ENCODE measurements at places on chromosomes 13 and 19.

DNA sequence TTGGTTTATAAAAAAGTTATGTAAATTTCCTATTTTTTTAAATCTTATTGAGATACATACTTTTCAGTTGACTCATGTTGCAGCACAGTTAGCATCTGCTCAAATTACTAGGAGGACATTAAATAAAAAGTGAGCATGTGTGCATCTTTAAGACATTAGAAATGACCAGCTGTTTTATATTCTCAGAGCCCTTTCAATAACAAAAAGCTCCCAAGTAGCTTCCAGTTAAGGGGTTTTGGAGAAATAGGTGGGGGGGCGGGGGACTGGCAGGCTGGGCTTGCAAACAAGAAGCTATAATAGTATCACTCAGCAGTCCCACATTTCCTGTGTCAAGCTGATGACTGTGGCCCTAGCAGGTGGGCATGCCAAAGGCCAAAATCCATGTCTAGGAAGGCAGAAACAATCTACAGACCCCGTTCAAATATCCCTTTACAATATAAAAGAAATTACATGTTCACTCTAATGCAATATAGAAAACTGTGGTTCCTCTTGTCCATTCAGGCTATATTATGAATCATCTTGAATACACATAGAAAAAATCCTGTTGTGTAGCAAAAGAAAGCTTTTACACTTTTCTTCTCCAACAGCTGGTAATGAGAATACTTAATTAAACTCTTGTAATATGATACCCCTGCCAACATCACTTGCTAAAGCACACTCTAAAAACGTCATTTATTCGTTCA is 1713.2 kb upstream of the SLC10A2 start:
- DNase-seq: no peak

- DNase-seq: no peak
These were observed 1202.8 kb downstream of the DIAPH3 start for GRCh38 chr13:58960888-58961287.

DNA sequence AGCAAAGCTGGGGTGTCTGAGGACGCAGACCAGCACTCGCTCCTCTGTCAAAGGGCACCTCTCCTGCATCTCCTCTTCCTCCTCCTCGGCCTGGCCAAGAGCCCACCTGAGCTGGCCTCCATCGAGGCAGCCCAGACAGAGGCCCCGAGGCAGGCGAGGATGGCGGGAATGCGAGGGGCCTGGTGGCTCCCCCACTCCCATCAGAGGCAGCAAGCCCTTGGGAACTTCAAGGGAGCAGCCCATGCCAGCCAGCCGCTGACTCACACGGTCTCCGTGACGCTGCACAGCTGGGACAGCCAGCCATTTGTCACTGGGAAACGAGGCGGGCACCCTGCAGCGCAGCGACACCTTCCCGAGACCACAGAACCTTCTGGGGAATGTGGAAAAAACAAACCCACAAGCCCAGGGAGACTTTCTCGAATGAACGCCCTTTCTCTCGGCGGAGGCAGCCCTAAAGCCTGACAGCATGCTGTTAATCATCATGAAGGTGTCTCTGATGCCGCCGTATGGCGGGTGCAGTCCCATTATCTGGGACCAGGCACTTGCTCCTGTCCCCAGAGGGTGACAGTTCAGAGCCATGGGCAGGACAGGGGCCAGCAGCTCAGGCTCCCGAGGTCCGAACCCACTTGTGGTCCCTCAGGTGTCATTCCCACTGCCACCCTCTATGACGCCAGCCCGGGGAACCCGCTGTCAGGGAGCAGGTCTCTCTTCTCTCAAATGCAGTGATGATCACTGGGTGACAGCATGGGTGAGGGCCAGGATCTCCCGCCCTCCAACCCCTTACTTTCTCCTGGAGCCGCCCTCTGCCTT is 53.0 kb downstream of the PEPD start:
- DNase-seq: no peak

DNA sequence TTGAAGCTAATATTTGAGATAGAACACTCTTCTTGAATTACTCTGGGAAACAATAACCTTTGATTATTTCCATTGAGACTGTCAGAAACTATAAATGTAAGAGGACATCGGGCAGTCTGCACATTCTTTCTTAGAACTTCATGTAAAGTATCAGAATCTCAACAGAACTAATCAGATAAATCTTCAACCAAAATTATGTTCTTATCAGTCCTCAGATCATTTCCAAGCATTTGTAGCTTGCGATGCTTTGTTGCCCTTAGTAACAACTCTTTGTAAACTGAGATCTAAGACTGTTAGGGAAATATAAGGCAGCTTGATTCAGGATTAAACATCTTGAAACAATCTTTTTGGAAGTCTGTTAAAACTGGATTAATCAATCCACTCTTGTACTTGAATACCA is 70.3 kb downstream of the FNDC3A start:
- no peak for DNase-seq

GRCh38 chr13:26786651-26787295 is 26.2 kb upstream of the GPR12 start:
- DNase-seq: no peak

GRCh38 chr19:2413629-2414028 is 13.8 kb downstream of the TIMM13 start:
- no peak for DNase-seq

GRCh38 chr19:403221-404027 is 5.5 kb downstream of the C2CD4C start:
- DNase-seq: no peak

GRCh38 chr13:71320452-71320851 is 546.6 kb downstream of the DACH1 start:
- DNase-seq: no peak

GRCh38 chr13:47119575-47120235 is 222.9 kb upstream of the HTR2A start:
- DNase-seq: no peak

- DNase-seq: no peak
These were observed 94.1 kb downstream of the ATP11A start for GRCh38 chr13:112783978-112784371.

- no peak for DNase-seq
These were observed 10.2 kb downstream of the DOT1L start for GRCh38 chr19:2173767-2174577.

DNA sequence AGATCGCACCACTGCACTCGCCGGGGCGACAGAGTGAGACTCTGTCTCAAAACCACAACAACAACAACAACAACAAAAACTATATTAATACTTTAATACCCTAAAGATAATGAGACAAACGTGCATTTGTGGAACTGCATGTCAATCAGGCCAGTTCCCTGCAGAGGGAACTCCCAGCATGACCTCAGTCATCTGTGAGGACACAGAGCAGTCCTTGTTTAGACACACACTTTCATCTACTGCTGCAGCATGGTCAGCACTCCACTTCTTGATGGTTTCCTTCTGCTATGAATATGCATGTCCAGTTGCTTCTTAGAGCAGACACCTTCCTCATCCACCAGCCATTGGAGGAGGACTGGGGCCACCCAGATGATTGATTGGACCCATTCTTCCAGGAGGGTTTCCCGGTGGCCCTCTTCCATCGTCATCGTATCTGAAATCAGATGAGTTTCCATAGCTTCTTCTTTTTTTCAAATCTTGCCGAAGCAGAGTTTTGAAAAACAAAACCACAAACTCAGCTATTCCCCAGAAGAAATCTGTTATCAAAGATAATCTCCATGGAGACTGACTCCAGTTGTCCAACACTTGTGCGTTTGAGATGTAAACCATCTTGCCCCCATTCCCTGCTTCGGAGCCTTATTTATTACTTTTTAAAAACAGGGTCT is 26.5 kb downstream of the ZNF607 start:
- DNase-seq: no peak

GRCh38 chr13:32866921-32867320 is 149.3 kb upstream of the KL start:
- DNase-seq: no peak

DNA sequence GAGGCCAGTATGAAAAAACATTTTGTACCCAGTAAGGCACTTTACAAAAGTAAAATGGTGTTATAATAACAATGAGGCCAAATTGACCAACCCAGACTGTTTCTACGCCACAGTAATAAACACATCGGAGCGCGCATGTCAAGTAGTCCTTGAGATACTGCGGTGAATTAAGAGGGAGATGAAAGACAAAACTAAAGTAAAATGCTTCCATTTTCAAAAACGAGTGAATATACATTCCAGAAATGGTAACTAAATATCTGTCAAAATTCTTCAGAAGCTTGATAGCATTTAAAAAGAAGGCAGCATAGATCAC is 19.0 kb downstream of the N4BP2L1 start:
- no peak for DNase-seq

GRCh38 chr19:54262066-54262465 is 5.0 kb upstream of the LILRB5 start:
- DNase-seq: no peak

DNA sequence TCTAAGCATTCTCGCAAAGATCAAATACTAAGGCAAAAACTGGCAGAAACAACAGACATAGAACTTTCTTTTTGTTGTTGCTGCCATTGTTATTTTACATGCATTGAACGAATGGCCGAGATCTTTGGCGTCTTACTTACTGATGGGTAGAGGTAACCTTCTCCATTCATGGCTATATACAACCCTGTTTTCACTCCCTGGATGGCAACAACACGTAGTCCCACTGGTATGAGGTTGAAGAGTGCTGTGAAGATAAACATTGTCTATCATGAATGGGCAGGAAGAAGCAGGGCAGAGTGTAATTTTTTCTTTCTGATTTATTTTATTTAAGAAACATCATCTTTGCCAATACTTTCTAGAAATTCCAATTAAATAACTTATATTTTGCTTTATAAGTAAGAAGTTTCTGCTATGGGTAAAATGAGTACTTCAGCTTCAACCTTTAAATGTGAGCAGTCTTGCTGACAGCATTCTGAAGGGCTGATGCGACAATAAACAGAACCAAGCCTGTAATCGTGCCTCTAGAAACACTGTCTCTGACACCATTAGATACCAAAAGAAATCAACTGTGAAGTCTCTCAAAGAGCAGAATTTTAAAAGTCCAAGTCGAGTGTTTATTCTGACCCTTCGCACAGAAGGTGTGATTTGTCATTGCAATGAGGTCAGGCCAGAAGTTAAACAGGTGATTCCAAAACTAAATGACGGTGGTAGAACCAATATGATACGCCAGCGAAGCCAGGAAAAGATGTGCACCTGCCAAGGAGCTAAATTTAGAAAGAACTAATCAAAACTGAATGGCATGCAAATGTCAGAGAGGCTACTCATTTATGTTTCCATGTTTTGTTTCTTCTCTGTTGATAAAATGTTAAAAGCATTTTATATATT is 416.4 kb downstream of the ITGBL1 start:
- DNase-seq: no peak

DNA sequence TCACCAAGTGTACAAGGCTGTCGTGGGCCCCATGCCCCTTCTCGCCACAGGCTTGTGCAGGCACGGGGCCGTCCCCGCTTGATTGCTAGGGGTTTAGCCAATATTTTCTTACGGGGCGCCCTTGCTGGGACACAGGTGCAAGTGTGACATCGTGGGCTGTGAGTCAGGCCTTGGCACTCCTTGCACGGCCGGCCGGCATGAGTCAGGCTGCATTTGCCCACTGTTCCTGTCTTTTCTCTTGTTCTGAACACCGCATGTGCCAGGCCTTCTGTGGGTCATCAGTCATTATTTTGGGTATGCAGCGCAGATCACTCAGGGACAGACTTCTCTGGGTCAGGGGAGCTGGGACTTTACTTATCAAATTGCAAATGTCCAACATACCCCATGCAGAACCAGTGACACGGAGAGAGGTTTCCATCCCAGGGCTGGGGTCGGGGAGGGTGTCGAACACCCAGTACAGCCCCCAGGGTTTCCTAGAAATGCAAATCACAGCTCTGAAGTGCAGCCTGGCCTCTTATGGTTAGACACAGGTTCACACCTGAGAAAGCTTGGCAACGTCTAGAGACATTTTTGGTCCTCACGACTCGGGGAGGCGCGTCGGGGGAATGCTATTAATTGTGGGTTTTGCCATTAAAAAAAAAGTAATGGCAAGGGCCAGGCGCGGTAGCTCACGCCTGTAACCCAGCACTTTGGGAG is 22.5 kb upstream of the KLF2 start:
- DNase-seq: peak; percentile 91

GRCh38 chr13:107743983-107744382 is 471.4 kb downstream of the LIG4 start:
- no peak for DNase-seq

DNA sequence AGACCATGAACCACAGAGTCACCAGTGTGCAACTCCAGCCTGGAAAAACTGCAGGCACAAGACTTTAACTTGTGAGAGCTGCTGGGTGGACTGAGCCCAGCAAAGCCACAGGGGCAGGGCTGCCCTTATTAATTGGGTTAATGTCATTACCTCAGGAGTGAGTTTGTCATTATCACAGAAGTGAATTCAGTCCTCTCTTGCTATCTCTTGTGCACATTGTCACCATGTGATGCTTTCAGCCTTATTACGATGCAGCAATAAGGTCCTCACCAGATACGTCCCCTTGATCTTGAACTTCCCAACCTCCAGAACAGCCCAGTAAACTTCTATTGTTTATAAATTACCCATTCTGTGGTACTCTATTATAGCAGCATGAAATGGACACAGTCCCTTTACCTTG is 158.1 kb downstream of the LHFPL6 start:
- no peak for DNase-seq

GRCh38 chr13:110984798-110985197 is 69.9 kb upstream of the ANKRD10 start:
- no peak for DNase-seq

GRCh38 chr13:48151363-48152161 is 56.7 kb upstream of the MED4 start:
- no peak for DNase-seq

DNA sequence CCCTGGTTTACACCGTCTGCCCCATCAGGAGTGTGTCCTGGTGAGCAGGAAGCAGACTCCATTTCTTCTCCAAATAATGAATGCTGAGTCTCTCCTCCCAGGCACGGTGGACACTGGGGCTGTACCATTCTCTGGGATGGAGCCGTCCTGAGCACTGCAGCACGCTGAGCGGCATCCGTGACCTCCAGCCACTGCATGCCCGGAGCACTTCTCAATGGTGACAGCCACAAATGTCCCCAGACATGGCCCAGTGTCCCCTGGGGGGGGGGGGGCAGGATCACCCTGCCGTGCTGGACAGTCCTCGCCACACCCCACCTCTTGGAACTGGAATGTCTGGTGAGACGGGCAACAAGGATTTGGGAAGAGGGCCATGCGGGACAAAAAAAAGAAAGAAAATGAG is 37.4 kb downstream of the GNG7 start:
- DNase-seq: no peak

- DNase-seq: peak; percentile 81
These were observed at the start of gene CCDC169 for GRCh38 chr13:36297366-36298338. Gene CCDC169, minus strand, starts transcription at chr13:36297814. Its CDS starts 95 bp downstream, at chr13:36297719.

GRCh38 chr19:2041433-2041682 is 9.7 kb downstream of the MKNK2 start:
- no peak for DNase-seq

GRCh38 chr13:95627590-95627989 is 16.9 kb downstream of the DZIP1 start:
- DNase-seq: no peak

GRCh38 chr19:39995794-39996193 is 1.1 kb upstream of the ZNF546 start:
- no peak for DNase-seq

DNA sequence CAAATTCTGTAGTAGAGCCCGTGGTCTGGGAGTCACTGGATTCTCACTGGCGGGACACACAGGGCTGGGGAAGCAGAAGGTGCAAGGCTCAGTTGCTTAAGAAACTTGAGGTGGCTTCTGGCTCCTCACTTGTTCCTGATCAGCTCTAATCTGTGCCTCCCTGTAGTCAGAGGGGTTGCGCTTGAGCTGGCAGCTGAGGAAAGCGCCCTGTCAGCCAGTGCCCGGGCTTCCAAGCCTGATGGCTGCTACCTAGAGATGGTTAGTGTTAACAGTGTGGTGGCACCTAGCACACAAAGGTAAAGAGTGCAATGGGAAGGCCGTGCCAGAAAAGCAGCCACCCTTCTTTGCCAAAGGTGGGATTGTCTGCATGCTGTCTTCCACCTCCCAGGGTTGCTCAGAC is 8.8 kb downstream of the HNRNPM start:
- DNase-seq: no peak
